Activated CD8-positive, alpha-beta memory T cell treated with anti-CD3 and anti-CD28 coated beads for 4 hours (primary cell): ENCODE measurements at places on chromosomes 6 and 20.

DNA sequence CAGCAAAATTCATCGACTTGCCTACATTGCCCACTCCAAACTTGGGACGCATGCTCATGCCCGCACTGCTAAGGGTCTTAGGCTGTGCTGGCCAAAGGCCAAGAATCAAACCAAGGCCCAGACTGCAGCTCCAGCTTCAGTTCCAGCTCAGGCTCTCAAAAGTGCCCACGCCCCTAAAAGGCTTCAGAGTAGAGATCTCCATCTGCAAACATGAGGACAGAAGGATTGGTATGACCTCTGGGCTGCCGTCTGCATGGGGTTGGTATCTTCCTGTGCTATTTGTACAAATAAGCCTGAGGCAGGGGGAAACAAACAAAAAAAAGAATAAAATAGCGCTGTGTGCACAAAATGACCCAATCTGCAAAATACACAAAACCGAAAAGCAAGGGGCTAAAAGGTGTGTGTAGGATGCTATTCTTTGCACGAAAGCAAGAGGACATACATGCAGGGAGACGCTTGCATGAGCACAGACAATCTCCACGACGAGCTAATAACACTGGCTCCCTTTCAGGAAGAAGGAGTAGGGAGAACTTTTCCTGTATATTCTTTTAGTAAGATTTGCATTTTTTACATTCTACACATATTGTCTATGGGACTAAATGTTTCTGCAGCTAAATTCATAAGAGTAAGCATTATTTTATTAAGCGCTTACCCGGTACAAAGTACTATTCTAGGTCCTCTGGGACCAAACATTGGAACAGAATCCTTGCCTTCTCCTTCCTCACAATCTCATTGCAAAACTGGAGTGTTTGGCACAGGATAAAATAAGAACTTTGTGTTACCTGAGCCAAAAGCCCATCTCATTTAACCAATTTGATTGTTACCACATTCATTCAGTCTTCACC lies 33.1 kb downstream of the ATP9A start:
- DNase-seq: no peak

GRCh38 chr6:21151119-21151518 lies 442.4 kb upstream of the SOX4 start:
- no peak for DNase-seq

DNA sequence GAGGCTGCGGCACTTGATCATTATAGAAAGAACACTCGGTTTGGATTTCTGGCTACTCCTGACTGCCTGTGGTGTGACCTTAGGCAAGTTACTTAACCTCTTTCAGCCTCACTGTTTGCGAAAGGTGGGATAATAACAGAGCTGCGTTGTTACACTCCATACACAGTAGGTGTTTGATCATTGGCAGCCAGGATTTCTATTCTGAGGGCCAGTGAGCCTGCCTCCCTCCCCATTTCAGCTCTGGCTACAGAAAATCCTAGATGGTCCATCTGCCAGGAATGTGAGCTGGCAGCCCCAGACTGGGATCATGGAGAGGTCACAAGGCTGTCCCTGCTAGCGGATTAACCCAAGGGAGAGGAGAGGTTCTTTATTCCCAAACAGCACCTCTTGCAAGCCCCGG lies 2.7 kb downstream of the KCNB1 start:
- no peak for DNase-seq

DNA sequence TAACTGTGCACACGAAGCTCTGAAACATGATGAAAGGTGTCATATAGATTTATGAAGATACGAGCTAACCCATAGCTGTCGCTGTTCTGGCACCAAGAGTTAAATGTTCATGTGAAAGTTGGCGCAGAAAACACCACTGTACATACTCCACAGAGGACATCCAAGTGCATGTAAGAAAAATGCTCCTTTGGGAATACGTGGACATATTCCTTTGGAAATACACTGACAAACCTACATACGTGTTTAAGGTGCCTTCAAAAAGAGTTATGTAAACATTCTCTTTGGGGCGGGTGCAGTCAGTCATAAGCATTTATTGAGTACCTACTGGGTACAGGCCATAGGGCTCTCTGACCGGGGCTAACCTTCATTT lies 723 bp upstream of the ARID1B start:
- DNase-seq: no peak

DNA sequence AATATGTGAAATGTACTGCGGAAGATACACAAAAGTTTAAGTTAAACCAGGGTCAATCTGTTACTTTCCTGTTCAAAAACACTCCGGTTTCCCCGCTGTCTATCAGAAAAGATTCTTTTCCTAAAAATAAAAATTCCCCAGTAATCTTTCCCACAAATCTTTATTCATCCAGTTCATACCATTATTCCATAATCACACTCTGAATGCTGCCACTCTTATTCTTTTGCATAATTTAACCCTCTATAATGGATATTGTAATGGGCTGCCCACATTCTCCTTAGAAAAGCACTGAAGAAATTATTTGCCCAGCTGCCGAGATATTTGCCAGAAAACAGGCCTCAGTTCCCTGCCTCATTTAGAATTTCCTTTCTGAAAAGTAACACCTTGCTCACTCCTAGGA lies 68.6 kb downstream of the EPHA7 start:
- no peak for DNase-seq

DNA sequence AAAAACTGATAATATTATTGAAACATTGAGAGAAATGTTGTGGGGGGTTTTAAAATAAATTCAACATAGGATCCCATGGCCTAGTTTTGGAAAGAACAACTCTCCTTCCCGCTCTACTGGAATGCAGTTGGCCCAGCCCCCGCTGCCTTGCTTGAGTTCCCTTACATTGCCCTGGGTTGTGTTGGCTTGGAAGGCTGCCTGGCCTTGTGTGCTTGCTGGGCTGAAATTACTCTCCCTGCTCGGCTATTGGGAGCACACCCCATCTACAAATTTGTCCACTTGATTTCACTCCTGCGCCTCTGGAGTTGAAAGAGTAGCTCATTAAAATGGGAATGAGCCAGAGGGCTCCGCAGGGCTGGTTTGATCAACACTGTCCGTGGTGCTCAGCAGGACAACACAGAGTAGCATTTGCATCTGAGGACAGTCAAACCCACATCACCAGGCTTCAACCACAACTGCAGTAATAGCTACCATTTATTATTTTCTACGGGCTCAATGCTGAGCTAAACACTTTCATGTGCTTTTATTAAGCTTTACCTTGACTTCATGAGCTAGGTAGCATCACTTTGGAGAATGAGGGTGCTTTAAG lies 35.2 kb downstream of the DOK5 start:
- DNase-seq: no peak

DNA sequence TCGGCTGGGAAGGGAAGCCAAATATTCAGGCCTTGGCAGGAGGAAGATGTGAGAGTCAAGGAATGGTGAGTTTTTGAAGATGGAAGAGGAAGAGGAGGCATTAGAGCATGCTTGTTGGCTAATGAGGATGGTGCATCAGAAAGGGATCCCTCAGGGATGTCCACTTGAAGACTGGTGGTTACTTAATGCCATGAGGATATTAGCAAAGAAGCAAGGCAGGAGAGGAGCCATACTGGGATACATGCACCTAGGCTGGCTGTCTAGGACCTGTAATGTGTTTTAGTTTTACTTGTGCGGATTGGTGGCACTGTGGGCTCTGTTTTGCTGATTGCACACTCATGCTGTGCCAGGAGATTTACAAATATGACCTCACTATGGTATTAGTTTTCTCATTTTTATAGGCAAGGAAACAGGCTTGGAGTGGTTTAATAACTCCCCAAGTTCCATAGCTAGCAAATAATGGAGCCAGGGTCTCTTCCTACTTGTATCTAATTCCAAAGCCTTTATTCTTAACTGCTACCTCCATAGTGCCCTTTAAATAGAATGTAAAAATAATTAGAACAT lies 37.8 kb downstream of the NCOA7 start:
- no peak for DNase-seq

GRCh38 chr6:11672669-11673068 lies 105.9 kb downstream of the ADTRP start:
- DNase-seq: no peak

DNA sequence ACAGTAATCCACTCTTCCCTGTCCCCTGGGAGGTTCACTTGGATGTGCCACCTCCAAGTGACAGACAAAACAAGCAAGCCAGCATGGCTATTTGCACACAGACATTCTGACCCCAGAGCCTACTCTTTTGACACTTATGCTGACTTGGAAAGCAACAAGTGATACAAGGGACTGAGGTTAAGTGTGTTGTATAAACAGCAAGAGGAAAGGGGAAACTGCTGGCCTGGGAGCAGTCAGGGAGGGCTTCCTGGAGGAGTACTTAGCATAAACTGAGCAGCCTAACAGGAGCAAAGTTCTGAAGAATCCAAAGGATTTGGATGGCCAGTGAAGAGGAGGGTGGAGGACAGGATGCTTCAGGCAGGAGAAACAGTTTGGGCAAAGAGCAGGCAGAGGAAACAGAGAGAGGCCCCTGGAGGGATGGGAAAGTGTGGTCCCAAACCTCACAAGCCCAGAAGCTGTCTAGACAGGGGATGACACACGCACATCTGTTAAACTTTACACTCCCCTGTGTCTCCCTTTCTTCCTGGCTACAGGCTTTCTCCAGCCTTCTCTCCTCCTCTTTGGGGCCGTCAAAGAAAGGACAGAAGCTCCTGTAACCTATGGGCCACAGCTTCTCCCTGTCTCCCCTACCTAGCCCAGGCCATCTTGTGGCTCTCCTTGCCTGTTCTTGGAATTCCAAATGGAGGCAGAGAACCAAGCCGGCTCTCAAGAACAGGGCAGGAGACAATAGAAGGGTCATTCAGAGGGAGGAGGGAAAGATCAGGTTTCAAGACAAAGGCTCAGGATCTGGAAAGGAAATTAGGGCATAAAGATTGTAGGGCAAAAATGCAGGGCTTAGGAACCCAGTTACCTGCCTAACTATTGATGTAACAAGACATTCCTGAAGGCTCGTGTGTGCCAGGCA lies 19.3 kb downstream of the SULF2 start:
- no peak for DNase-seq

GRCh38 chr20:61638802-61639585 lies 386.9 kb downstream of the CDH4 start:
- no peak for DNase-seq

GRCh38 chr6:6590530-6590929 lies 2.0 kb downstream of the LY86 start:
- no peak for DNase-seq

- DNase-seq: no peak
Observed at GRCh38 chr6:35258858-35259193, 709 bp upstream of the ZNF76 start.

DNA sequence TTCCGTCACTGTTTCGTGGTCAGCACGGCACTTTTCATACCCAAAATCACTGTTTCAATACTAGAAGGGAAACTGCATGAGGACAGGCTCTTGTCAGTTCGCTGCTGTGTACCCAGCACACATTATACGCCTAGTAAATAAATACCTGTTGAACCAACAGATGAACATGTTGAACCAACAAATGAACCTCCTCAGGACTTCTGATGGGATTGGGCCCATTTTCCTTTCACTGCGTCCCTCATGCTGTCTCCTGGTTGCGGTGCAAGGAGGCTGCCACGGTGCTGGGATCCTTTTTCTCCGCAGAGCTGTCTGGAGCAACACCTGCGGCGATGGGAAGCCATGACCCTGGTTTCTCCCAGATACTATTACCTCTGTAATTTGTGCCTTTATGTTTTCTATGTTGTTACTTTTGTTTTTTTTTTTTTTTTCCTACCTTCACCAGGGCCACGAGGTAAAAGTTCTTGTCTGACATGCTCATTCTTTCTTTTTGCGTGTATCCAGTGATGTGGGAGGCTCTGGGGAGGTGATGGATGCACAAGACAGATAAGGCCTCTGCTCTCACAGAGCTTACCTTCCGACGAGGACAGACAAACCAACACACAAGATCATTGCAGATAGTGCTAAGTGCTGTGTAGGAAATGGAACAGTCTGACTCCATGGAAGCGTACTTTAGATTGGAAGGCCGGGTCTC lies 1.1 kb downstream of the VAPB start:
- no peak for DNase-seq

DNA sequence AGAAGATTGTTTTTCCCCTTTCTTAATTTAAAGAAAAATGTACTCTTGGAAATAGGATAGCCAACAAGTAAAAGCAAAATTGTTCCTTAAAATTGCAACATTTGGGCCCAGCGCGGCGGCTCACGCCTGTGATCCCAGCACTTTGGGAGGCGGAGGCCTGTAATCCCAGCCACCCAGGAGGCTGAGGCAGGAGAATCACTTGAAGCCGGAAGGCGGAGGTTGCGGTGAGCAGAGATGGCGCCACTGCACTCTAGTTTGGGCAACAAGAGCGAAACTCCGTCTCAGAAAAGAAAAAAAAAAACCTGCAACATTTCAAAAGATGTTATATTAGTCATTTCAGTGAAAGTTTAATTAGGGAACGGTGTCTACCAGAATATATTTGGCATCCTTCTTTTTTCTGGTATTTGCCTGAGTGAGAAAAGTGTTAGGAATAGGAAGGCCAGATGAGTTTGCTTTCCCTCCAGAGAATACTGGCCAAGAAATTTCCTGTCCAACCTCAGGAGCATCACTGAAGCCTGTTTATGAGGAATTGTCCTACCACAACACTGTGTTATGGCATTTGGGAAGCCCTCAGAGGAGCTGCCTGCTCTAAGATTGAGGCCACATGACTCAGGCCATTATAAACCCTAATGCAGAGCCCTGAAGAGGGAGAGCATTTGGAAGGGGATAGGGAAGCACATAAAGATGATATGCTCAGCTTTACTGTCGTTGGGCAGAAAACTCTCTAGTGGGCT lies 1.2 kb upstream of the GJA1 start:
- DNase-seq: no peak

GRCh38 chr6:130632277-130632676 lies 194.9 kb upstream of the SMLR1 start:
- no peak for DNase-seq

GRCh38 chr6:4289770-4290320 lies 154.5 kb upstream of the ECI2 start:
- no peak for DNase-seq

GRCh38 chr6:51842804-51843378 lies 244.5 kb downstream of the PKHD1 start:
- no peak for DNase-seq

- DNase-seq: no peak
Observed at GRCh38 chr6:125750692-125751333, 1.4 kb downstream of the HEY2 start.

DNA sequence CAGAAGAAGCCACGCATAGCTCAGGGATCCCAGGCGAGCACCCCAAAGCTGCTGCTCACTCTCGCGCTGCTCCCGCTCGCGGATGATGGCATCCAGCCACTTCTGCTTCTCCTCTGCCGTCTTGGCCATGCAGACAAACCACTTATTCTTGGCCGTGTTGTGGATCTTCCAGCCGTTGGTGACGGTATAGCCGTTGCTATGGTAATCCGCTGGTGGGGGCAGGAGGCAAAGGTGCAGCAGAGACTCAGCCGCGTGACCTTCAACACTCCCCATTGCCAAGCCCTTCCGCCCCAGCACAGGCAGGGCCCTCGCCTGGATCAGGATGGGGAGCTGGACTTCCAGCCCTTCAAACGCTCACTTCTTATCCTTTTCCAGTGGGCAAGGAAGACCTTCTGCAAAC lies 136.9 kb downstream of the PREX1 start:
- DNase-seq: no peak

DNA sequence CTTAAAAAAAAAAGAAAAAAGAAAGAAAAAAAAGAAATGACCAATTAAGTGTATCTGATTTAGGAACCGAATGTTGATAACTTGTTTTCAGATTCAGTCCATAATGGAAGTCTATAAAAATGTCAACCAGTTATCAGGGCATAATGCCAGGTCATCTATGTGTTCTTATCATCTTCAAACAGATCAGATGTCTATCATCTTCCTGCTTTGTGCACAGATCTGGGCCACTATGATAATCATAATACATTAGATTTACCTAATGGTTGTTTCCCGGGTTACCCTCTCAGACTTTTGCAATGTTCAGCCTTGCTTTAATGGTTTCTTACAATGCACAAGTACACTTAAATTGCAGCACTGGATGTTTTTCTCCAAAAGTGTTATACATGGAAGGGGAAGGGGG lies 100.6 kb downstream of the NKAIN2 start:
- no peak for DNase-seq
